ENCODE measurements at places on chromosomes 6 and 20.

- no peak for DNase-seq
Observed at GRCh38 chr6:105835373-105835772, 250.8 kb upstream of the PRDM1 start.

DNA sequence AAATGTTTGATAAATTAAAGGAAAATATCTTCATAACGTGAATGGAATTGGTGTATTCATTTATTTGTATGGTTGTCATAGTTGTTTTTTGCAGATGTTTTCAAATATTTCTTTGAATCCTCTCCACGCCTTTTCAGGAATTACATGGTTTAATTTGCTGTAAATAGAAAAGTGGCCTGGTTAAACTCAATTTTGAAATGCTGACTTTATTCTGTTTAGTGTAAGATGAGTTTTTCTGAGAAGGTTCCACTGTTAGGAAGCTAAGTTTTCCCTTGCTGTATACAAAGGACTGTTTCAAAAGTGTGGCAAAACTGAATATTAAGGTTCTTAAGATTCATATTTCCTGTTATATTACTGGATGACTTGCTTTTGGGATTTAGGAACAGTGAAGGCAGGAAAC lies 503 bp upstream of the ZC2HC1B start:
- DNase-seq: no peak

DNA sequence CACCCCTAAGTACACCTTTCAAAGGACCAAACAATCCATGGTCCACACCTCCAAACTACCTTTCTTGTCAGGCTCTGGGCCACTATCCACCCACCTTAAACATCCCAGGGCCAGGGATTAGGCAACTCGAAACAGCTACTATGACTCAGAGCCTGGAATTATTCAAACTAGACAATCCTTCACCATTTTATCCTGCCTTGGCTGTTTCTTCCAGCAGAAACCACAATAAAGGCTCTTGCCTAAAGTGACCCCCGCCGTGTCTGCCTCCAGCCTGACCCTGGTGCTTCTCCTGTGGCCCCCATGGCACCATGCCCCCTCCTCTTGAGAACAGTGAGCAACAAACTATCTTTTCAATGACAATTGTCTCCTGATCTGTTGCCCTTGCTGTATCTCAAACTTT lies 195.5 kb downstream of the EPM2A start:
- DNase-seq: no peak

GRCh38 chr6:52523378-52524142 lies 53.3 kb downstream of the TRAM2 start:
- DNase-seq: no peak

DNA sequence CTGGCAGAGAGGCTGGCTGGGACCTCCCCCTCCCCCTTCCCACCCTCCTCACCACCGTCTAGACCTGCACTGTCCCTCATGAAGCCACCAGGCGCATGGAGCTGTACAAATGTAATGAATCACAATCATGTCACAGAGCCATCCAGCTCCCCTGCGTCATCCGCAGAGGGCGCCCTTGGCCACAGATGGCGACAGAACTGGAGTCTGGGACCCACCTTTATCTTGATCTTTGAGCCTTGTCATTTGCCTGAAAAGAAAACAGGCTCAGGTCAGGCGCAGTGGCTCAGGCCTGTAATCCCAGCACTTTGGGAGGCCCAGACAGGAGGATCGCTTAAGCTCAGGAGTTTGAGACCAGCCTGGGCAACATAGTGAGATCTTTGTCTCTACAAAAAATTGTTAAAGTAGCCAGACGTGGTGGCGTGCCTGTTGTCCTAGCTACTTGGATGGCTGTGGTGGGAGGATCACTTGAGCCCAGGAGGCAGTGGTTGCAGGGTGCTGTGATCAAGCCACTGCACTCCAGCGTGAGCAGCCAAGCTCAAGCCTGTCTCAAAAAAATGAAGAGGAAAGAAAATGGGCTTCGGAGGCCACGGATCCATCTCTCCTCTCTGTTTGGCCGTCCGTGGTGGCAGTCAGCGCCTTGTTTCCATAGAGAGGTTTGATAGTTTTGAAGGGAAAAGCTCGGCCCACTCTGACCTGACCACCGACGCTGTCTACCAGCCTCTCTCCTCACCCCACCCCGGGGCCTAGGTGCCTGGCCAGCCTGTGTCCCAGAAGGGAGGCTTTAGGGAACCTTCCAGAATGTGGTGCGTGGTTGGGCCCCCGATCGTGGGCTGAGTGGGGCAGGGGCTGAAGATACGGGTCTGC lies 6.2 kb downstream of the COL9A3 start:
- no peak for DNase-seq

- no peak for DNase-seq
Observed at GRCh38 chr20:62744741-62745191, 36.1 kb downstream of the NTSR1 start.

DNA sequence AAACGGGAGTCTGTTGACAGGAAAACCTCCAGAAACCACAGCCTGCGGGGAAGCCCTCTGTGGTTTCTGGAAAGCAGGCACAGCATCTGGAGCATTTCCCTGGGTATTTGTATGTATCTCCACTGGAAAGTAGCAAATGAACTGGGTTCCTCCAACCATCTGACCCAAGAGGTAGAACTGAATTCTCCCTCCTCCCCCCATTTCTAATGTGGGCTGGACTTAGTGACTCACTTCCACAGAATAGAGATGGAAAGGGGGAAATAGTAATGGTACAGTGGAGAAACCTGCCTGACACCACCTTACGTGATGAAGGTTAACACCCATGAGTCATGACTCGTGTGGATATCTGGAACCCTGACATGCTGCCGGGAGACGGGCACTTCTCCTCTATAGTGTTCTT lies 51.9 kb upstream of the XRN2 start:
- DNase-seq: no peak

DNA sequence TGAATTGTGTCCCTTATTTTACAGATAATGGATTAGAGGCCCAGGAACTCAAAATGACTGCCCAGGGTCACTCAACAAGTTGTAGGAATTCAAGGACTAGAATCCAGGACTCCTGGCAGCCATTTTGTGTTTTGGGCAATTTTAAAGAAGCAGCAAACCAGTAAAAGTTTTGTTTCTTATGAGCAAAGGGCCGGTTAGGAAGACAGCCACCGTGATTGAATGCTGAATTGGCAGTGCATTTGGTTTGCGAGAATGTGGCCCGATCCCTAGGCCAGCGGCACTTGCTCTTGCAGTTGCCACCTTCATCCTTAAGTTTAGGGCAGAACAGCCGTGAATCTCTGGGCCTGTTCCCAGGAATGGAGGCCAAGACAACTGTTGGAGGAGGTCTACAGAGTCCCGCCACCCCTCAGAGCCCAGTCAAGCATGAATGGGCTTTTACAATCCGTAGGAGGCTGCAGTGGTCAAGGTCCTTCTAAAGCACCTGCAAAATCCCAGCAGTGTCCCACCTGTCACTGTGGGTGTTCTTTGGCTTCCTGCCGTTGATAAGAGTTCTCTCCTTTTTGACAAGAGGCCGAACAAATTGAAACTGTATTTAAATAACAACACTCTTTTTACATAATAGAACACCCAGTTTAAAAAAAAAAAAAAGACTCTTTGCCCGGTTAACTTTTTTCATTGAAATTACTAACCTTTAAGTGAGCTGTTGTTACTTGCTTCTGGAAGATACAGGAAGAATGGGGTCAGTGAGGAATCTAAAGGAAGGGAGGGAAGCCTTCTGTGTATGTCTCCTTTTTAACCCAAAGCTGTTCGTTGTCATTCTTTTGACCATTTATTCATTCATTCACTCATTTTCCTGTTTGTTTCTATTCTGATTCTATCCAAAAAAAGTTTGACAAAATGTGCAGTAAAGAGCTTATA lies 68.7 kb downstream of the PHACTR2 start:
- DNase-seq: peak; percentile 14

GRCh38 chr20:48788486-48789072 lies 39.2 kb downstream of the PREX1 start:
- no peak for DNase-seq

DNA sequence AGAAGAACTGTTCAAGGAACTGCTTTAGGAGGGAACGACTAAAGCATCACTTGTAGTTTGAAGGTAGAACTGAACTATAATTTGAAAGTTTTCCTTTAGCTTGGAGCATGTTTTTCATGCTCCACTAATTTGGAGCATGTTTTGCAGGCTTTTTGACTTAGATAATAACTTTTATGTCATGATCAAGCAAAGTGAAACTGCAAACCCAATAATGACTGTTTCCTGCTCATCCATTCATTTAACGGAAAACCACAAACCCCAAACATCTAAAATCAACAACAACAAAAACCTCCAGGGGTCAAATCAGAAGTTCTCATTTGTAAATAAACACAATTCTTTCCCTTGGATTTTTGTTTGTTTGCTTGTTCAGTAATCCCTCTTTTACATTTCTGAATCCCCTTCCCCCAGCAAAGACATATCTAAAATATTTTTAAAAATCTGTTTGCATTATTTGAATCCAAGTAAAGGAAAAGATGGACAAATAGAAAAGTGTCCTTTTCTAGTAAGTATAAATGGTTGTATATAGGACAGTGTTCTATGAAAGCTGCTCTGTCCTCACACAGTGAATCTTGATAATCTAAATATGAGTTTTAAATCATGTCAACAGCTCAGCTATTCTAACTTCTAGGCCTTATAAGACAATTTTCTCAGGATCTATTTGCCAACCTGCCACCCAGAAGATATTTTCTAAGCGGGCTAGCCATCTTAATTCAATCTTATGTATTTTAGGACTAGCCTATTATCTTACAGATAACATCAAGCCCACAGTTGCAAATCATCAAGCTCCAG lies 2.6 kb downstream of the SIM1 start:
- no peak for DNase-seq

DNA sequence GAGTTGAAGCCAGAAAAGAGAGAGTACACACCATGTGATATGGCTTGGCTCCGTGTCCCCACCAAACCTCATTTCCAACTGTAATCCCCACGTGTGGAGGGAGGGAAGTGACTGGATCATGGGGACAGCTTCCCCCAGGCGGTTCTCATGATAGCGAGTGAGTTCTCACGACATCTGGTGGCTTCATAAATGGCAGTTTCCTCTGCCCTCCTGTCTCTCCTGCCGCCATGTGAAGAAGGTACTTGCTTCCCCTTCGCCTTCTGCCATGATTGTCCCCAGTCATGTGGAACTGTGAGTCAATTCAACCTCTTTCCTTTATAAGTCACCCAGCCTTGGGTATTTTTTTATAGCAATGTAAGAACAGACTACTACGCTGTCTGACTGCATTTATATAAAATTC lies 40.3 kb downstream of the TAF4 start:
- DNase-seq: no peak

DNA sequence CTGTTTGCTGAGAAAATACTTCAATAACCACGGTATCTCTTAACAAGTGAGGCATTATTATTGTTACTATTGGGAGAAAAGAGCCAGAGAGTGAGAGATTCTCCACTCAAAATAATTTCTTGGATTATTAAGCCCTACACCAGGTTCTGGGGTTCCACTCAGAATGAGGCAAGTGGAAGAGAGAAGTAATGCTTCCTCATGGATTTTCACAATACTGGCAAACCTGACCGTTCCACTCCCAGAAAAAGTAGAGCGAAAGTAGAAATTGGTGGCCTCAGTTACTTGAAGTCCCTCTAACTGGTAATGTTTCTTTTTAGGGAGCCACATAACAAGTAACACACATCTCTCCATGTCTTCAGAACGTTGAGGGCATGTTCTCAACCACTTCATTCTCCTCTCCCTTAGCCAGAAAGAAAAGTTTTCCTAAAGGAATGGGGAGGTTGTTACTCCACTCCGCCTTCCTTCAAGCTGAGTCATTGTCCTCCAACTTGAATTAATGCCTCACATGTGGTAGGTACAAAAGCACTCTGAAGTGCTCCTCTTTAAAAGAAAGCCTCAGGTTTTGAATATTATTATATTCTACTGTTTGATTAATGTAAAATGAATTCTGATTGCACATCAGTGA lies 1.9 kb downstream of the BAG2 start:
- DNase-seq: no peak
